NCI-H2081 treated with DMSO at 0.1 percent for 48 hours (cell line): ENCODE measurements at places on chromosomes 7 and 10.

DNA sequence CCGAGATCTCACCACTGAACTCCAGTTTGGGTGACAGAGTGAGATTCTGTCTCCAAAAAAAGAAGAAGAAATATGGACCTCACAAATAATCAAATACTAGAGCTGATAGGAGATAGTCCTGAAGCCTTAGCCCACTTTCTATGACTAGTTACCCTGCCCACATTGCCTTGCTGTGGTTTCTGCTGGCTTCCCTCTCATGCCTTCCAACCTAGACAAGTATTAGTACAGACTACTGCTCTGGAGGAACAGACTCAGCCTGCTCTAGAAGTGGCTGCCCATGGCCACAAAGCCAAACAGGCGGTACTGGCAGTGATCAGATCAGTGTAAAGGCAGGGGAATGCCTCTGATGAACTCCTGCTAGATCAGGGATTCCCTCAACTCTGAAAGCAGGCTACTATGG, 89.7 kb upstream of the PRKAR2B start:
- DNase-seq = no peak

DNA sequence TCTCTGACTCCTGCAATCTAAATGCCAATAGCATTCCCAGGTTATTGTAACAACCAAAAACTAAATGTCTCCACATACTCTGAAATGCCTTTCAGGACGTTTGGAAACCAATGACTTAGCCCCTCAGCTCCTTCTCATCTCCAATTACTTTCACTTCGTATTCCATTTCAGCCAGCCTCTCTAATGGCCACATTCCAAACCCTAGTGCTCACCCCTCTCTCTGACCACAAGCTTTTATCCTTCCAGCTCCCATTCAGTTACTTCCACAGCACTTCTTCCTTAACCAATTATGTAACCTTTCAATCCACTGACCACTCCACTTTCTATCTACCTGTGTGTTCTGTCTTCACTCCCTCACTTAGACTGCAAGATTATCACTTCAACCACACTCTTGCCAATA, 4.3 kb downstream of the NOC3L start:
- DNase-seq = no peak

DNA sequence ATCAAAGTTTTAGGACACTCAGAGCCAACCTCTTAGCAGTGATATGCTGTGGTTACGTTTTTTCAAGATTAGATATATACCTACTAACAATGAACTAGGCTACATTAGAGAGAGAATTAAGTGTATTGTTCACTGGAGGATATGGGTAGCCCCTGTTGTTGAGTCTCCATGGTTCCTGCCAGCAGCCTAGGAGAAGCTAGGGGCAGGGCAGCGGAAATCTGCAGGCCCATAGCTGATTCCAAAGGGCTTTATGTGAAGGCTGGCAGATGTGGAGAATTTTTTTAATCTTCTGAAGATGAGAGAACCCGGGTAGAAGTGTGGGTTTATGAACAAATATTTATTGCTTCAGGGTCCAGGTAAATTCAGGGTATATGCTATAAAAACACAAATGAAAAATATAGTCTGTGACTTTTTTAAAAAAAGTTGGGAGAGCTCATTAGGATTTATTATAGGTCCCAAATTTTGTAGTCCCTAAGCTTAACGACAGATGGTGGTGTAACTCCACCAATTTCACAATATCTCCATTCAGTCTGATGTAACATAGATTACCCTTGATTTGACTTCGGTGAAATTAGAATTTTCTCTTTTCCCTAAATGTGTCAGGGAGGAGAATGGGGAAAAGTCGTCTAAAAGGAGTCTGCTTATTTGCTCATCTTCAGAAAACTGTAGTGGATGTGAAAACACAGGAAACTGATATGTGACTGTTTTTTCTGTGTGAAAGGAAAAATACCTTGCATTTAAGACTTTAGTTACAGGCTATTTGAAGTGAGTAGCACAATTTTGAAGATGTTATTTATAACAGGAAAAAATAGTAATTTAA, 163.0 kb upstream of the PPP1R3A start:
- peak; percentile 78 for DNase-seq

DNA sequence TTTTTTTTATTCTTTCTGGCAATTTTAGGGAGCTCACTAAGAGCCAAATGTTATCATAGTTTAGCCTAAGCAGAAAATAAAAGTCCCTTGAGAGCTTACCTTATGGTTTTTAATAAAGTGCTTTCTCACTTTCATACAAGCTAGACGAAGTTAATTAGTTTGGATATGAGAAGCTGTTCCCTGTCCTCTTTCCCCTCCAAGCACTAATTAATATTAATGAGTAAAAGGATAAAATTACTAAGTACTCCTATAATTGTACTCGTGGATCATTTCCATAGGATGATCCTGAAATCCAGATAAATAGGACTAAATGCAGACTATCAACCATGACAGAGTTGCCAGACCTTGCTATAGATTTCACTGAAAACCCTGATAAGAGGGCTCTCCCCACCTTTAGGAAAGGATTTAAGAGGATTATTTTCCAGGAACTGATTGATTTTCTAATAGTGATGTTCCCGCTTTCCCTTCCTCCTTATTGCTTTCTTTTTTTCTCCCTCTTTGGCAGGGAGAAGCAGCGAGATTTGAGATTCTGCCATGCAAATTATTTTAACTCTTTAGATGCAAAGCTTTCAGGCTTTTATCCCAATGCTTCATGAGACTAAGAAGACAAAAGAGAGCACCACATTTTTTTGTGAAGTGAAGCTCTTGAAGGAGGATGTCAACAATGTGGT, 58.3 kb upstream of the HECW1 start:
- no peak for DNase-seq

DNA sequence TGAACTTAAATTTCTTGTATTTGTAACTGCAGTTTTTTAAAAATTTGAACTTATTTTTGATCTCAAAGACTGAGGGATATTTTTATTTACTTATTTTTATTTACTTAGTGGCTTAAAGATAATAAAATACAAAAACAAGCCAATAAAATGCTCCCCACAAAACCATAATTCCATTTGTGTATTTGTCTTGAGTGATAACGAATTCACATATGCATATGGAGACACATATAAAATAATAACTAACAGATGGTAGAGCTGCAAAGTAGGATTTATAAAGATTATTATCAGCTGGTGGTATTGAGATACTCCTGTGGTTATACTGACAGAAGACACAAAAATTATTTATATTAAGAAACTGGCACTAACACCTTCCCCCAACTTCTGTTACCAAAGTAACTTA, 90.2 kb upstream of the RPA3 start:
- no peak for DNase-seq

- DNase-seq = no peak
These were observed 68.1 kb upstream of the RNF148 start for GRCh38 chr7:122770686-122771335.

DNA sequence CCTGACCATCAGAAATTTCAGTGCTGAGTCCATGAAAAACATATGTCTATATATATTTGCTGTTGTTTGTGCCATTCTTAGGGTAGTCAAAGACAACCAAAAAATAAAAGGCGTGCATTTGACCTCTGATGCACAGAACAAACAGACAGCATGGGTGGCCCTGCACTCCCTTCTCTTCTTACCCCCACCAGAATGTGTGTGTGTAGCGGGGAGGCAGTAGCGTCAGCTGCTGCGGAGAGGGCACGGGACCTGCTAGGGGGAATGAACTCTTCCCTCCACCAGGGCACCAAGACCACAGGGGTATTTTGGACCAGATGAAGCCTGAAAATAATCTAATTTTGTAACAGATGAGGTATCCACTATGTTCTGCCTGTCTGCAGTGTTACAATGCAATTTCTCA, 277.7 kb upstream of the ZNF32 start:
- no peak for DNase-seq

- no peak for DNase-seq
These were observed 8.0 kb upstream of the CALU start for GRCh38 chr7:128731184-128731583.

DNA sequence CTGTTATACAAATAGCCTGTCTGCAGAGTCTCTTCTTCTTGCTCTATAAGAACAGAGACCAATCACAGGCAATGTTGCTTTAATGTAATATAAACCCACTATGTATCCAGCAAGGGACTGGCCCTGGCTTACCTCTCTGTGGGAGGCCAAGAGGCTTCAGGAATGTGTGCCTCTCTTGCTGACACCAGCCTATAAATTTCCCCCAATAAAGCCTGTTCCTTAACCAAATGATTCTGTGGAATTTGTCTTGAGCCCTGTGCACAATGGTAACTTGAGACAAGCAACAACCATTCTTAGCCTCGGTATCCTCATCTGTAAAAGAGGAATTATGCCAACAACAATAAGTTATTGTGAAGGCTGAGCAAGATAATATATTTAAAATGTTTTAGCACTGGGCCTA, 563.7 kb downstream of the GRM8 start:
- no peak for DNase-seq

GRCh38 chr7:34501156-34501555, 156.9 kb upstream of the NPSR1 start:
- DNase-seq = no peak

- no peak for DNase-seq
These were observed 26.8 kb downstream of the VSIR start for GRCh38 chr10:71746344-71747037.

DNA sequence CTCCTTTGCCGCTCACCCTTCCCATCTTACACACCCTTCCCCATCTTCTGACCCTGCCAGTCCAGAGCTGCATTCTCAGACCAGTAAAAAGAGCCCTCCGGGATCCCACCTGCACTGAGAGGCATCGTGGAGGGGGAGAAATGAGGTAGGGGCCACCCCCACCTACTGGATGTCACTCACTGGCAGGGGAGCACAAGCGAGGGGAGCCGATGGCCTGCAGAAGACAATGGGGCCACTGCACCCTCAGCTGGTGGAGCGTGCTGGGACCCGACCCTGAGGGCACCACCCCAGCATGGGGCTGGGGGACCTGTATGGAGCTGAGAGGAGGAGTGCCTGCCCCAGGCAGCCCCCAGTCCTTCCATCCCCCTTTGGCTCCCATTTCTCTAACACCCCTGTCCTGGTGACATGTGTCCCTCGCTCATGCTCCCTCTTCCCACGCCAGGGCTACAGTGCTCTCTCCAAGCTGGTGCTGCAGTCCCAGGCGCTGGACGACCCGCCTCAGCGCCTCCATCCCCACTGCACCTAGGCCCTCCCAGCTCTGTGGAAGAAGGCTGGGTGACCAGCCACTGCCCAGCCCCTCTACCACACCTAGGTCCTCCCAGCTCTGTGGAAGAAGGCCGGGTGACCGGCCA, 49.8 kb downstream of the RASGEF1A start:
- no peak for DNase-seq

GRCh38 chr7:29457565-29458011, 106.0 kb upstream of the PRR15 start:
- DNase-seq = no peak

DNA sequence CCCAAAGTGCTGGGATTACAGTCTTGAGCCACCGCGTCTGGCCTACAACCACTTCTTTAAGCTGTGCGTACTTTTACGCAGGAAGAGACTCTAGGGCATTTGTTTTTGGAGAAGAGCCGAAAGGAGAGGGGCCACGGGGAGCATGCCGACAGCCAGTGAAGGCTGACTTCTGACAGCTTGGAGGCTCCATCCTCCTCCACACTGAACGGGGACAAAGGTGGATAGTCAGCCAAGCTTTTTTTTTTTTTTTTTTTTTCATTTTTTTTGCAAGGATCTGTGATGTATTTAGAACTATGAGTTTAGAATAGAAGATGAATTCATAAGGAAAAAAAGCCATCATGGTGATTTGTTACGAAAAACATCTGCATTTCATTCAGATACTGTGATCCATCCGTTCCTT, 221.7 kb downstream of the ARHGAP21 start:
- DNase-seq = no peak

GRCh38 chr7:46006723-46007122, 85.7 kb upstream of the IGFBP3 start:
- DNase-seq = no peak

- DNase-seq = no peak
These were observed 12.8 kb upstream of the DNAAF5 start for GRCh38 chr7:713488-714230.

DNA sequence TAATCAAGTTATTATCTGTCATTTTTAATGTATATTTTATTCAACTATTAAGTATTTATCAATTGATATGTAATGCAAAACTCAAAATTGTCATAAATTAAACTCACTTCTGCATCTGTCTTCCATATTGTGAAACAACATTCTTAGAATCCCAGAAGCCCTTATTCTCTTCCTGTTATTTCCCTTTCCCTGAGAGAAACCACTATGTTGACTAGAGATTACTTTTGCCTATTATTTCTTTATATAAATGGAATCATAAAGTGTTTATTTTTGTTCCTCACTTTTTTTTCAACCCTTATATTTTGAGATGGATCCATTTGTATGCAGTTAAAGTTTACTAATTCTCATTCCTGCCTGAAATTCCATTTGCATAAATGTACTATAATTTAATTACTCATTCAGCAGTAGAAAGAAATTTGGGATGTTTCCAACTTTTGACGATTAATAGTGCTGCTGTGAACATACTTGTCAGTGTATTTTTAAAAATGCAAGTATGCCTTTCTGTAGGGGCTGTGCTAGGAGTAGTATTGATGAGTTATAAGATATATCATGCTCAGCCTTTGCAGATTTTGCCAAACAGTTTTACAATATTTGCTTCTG, 211.2 kb downstream of the SEMA3D start:
- no peak for DNase-seq

- DNase-seq = no peak
These were observed 43.1 kb upstream of the KLHL7 start for GRCh38 chr7:23062452-23062851.

DNA sequence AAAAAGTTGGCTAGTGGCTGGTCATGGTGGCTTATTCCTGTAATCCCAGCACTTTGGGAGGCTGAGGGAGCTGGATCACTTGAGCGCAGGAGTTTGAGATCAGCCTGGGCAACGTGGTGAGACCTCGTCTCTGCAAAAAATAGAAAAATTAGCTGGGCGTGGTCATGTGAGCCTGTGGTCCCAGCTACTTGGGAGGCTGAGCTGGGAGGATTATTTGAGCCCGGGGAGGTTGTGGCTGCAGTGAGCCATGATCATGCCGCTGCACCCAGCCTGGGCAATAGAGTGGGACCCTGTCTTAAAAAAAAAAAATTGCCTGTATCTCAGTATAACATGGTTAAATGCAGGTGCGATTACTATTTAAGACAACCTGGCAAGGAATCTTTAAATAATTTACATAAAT, 61.0 kb downstream of the ADD3 start:
- no peak for DNase-seq

DNA sequence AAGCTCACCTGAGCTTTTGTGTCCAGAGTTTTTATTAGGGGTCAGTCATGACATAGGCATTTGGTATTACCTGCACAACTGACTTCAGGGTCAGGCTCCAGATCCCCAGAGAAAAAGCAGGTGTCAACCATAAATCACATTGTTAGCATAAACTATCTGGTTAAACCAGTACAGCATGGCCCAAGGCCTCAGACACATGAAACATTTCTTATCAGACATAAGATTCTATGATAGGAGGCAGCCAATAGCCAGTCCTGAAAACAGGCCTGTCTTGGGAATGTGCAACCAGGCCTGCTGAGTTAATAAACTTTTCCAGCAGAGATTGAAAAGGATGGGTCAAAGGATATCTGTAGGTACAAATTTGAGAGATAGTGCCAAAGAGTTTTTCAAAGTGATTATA, 116.1 kb downstream of the TPST1 start:
- no peak for DNase-seq

GRCh38 chr10:16950656-16951601, 133.7 kb upstream of the RSU1 start:
- no peak for DNase-seq

DNA sequence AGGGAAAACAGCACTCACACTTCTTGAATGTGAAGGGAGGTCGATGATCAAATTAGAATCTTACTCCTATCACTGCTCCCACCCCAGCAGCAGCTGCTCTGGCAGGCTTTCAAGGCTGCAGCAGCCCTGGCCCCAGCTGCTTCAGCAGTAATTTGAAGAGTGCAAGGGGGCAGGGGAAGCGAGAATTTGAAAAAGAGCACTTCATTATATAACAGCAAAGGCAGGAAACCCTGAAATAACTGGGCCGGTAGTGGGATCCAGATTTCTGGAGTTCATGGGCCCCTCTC, 44.9 kb downstream of the MYPN start:
- no peak for DNase-seq
